ENCODE measurements at places on chromosomes 1 and 21.

DNA sequence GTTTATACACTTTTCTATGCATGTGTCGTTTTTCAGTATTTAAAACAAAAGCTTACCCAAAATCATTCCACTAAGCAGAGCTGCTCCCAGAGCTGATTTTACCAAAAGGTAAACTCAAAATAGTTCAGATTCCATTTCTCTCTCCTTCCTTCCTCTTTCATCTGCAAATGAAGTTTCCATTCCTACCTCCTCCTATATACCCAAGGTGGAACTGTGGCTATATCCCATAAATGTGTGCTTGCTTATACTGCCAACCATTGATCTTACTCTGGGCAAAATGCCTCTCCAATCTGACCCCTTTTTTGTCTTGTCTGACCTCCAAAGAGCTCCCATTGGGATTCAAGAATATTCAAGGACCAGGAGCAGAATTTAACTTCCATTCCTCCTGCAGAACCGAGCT is 9.5 kb downstream of the OLFML2B start:
- no peak for DNase-seq

- no peak for DNase-seq
Observed at GRCh38 chr1:112492076-112492475, 16.7 kb upstream of the WNT2B start.

DNA sequence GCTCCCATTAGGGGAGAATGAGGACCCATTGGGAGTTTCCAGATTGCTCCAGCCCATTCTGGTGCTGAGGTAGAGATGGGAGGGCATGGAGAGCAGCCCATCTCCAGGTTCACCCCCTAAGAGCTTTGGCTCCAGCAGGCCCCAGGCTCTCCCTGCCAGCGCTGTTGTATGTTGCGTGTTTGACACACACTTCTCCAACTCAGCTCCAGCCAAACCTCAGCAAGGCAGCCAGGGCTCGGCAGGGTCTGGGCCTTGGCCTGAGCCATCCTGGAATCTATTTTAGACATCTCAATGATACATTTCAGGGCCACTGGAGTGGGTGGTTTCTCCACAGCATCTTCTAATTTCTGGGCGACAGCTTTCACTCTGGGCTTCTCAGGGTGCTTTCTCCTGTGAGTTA is 117.0 kb downstream of the NAV1 start:
- DNase-seq: no peak

- DNase-seq: no peak
Observed at GRCh38 chr1:1165900-1166421, 7.7 kb upstream of the TTLL10 start.

DNA sequence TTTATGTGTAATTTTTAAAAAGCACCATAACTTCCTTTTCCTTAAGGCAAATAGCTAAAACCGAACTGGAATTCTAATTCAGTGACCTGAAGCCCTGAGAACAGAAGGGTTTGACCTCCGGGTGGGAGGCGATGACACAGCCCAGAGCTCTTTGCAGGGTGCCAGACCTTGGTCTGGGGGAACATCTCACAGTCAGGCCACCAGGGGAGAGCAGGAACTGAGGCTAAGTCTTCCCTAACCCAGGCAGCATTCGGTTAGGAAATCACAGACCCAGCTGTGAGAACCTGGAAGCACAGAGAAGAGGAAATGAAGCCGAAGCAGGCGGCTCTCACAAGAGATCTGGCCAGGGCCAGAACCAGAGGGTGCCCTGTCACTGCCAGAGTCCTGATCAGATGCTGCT is 444.8 kb downstream of the TTLL7 start:
- no peak for DNase-seq

DNA sequence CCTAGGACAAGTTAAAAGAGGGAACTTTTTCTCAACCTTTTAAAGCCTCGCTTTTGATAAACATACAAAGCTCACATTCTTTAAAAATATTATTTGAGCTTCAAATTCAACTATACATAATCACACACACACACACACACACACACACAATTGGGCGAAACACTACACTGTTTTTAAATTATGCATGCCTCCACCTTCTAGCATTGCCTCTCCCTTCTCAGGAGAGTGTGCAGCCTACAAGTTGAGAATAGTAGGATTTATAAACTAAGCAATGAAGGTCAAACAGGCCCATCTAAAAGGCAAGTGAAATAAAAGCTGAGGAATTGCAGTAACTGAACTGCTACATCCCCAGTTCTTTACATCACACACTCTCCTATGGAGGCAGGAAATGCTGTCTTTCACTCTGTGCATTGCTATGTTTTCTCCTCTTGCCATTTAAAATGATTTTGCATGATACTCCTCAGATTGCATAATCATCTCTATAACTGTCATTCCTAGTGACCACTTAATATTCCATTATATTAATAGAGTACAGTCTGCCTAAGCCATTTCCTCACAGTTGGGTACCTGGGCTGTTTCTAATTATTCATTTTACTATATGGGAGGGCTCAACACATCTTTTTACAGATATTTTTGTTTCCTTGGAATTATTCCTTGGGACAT is 92.5 kb upstream of the KCNE2 start:
- no peak for DNase-seq

DNA sequence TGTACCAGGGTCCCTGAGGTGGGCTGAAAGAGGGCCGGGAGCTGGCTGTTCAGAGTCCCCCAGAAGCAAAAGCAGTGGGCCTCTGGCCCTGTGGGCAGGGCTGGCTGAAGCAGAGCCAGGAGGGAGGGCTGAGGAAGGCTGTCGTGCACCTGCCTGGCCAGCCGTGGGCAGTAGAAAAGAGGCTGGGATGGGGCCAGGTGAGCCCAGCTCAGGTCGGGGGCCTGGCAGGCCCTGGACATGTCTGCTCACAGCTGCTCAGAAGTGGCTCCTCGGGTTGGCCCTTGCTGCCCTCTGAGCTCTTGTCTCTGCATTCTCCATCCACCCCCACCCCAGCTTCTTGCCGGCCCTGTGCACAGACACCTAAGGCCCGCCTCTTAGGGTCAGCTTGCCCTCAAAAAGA is 60.0 kb downstream of the TCP10L start:
- DNase-seq: no peak

GRCh38 chr21:17731554-17731953 is 87.6 kb downstream of the C21orf91 start:
- DNase-seq: no peak

GRCh38 chr1:178686407-178686806 is 38.6 kb upstream of the RALGPS2 start:
- no peak for DNase-seq

GRCh38 chr1:246147524-246148461 is 359.3 kb downstream of the SMYD3 start:
- no peak for DNase-seq

GRCh38 chr1:200525090-200525987 is 95.2 kb downstream of the KIF14 start:
- no peak for DNase-seq

DNA sequence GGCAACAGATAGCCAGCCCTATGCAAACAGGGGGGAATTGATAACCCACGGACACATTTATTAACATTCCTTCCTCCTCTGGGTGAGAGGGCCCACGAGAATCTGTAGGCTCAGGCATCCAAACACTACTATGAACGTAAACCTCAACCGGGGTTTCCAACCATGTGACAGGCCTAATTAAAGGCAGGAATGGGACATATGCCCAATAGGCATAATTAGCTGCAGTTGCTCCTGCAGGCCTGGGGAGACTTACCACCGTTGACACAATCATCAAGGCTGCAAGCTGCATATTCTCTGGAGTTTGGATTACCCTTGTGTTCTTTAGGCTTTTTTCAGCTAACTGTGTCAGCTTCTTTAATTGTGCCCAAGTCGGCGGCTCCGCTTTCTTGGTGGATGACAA is 22.2 kb upstream of the GBP1 start:
- DNase-seq: no peak

DNA sequence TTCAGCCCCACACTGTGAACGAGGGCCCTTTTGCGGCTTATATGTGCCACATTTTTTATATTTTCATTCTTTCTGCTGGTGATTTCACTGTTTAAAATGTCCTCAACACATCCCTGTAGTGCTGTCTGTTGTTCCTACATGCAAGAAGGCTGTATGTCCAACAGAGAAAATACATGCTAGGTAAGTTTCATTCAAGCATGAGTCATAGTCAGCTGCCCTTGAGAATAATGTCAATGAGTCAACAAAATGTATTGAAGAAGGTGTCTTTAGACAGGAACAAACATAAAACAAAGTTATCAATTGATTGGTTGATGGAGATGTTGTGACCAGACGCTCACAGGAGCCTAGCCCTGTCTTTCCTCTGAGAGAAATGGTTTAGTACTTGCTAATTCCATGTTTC is 553.4 kb downstream of the PLPP3 start:
- DNase-seq: peak; percentile 54

DNA sequence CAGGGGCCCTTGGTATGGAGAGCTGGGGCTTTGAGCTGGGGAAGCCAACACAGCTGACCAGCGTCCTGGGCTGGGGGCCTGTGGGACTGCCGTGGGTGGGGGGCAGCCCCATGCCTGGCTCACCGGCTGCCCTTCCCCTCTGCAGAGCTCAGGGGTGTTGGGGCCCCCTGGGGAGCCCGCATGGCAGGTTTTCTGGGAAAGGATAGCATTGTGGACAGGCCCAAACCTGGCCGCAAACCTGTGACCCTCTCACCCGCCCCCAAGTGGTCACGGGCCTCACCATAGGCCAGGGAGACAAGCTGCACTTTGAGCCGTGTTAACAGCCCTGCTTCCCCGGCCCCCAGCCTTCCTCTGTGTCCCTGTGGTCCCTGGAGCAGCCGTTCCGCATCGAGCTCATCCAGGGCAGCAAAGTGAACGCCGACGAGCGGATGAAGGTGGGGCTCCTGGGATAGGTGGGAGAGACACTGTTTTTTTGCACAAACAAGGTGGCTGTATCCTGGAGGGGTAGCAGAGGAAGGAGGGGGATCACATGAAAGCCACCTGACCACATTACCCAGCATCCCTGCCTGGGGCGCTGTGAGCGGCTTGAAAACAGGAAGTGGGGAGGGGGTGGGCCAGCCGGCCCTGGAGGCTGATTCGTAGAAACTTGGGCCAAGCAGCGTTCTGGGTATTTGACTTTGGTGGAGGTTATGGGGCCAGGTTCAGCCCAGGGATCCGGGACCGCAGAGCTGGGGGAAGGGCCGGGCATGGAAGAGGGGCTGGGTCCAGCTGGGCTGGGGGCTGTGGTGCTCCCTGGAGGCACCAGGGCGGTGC is 65.9 kb downstream of the PIK3CD start:
- DNase-seq: no peak

GRCh38 chr1:234583755-234584419 is 26.1 kb downstream of the IRF2BP2 start:
- DNase-seq: no peak
